NCI-H524 (cell line): ENCODE measurements at places on chromosomes 1 and 21.

DNA sequence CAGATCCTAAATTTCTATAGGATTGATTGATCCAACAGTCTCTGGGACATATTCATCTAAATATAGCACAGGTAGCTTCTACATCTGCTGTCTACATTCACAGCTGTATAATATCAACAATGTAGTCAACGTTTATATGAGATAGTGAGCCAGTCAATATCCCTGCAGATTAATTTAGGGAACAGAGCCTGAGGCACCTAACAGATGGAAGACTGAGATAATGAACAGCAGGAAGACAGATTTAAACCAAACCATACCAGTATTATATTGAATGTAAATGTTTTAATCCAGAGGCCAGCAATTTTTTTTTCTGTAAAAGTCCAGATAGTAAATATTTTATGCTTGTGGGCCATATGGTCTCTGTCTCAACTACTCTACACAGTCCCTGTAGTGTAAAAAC, 2072.4 kb downstream of the MRPL39 start:
- DNase-seq = peak; percentile 82

DNA sequence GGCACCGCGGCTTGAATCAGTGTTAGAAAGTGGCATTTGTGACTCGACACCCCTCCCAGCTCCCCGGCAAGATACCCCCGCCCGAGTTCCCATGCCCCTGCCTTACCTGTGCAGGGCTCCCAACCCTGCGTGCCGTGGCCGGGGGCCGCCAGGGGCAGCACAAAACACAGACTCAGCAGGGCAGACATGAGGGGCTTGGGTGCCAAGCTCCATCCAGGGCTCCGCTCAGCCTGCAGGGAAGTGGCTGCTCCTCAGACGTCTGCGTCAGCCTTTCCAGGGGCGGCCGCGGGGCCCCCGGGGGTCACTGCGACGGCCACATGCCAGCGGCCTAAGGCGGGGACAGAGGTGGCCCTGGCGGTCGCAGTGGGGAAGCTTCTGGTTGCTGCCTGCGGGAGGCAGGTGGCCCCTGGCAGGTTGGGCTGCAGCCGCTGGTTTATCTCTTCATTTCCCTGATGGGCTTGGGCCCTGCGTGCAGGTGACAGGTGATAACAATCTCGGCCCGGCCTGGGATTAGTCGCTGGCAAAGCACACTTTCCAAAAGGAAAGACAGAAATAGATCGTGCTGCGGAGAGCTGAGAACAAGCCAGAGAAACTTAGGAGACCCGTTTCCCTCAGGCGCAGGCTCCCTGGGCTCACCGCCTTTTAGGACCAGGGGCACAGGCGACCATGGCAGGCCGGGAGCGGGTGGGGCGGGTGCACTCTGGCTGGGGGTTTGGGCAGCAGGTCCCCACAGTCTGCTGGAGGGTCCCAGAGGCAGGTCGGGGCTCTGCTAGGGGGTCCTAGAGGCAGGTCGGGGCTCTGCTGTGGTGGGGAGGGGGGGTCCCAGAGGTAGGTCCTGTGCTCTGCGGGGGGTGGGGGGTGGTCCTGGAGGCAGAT, at the start of gene TSPEAR:
TSS of gene TSPEAR (minus strand) at position 246 of the 876 bp plus-strand sequence. CDS start at position 188, 58 bp downstream.
- DNase-seq = no peak

GRCh38 chr1:4137621-4138415, 237.7 kb upstream of the C1orf174 start:
- no peak for DNase-seq

DNA sequence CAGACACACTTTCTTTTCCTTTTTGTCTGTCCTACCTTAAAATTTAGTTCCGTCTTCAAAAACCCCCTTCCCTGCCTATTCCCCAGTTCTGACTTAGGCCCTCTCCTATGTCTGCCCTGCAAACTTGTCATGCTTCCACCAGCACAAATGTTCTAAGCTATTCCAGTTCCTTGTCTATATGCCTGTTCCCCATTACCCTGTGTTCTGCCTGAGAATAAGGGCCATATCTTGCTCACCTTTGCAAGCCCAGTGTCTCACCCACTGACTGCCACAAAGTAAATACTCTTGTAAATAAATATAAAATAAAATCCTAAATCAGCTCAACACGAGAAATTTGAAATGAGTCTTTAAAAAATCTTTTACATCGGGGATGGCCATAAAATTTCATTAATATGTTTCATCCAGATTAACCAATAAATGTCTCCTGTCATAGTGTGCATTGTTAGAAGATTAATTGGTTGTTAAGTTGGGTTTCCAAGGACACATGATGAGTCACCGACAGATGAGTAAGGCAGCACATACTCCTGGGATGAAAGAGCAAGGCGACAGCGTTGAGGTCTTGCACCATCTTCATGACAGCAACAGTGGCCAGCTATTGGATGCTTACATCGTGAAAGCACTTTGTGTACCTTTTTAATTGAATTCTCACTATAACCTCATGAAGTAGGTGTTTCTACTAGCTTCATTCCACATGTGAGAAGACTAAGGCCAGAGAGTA, 92.6 kb upstream of the NGF start:
- no peak for DNase-seq

DNA sequence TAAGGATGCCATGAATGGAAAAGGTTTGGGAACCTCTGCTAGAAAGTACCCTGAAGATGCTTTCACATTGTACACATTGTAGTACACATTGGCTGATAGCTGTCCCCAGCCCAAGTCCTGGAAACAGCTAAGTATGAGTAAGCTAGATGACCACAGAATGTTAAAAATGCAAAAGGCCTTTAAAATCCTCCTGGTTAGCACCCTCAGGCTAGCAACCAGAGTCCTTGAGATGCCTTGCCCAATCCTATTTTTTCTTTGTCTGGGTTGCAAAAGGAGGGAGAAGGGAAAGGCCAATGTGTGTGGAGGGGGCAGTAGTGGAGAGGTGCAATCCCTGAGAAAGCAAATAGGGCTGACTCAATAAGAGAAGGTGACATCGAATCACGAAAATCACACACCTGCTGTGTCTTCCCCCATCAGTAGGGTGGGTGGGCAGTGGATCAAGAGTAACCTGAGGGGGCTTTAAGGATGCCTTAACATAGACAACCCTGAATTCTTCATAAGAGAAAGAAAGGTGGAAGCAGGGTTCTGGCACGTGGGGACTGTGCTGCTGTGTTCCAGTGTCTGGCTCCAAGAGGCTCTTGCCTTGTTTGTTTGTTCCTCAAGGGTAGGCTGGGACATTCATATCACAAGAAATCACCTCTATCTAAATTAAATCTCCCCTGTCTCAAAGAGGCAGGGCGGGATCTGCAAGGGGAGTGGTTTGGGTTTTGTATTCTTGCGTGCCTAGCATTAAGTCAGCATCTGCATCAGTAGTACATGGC, 266.2 kb upstream of the PLXNA2 start:
- DNase-seq = no peak

GRCh38 chr1:70978623-70979022, 69.0 kb downstream of the PTGER3 start:
- DNase-seq = peak; percentile 22

GRCh38 chr1:221824025-221824424, 82.1 kb upstream of the DUSP10 start:
- no peak for DNase-seq

GRCh38 chr1:17903386-17903785, 148.3 kb downstream of the ACTL8 start:
- no peak for DNase-seq

DNA sequence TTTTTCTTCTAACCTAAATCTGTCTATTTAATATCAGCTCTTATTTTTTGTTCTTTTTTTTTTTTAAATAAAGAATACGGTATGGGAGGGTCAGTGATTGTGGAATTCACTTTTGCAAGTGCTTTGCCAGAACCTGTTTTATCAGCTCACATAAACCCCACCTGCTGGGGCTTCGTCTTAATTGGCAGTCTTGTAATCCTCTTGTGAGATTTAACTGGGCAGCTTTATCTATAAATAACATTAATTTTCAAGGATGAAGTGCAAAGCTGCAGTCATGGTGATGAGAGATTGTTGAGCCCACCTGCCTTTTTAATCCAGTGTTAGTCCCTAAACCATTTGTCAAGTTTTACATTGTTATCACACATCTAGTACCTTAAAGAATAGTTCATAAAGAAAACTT, 18.2 kb upstream of the PDC start:
- DNase-seq = peak; percentile 92

- no peak for DNase-seq
These were observed 144.3 kb downstream of the DNM3 start for GRCh38 chr1:171985639-171986038.

- DNase-seq = no peak
These were observed 91.1 kb upstream of the DSCAM start for GRCh38 chr21:40938078-40938477.

- no peak for DNase-seq
These were observed 21.9 kb downstream of the FASLG start for GRCh38 chr1:172680733-172681275.

DNA sequence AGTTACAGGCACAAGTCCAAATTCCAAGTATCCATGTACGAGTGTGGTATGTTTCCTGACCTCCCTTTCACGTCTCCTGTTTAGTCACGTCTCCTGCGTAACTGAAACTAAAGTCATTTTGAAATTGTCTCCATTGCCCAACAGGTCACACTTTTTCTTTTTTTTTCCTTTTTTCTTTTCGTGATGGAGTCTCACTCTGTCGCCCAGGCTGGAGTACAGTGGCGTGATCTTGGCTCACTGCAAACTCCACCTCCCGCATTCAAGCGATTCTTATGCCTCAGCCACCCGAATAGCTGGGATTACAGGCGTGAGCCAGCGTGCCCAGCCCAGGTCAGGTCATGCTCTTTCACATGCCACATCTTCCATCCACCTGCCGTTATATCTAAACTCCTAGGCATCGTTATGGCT, 38.2 kb downstream of the L1TD1 start:
- DNase-seq = no peak

GRCh38 chr1:7284839-7285435, 486.2 kb upstream of the VAMP3 start:
- no peak for DNase-seq

- DNase-seq = no peak
These were observed at the start of gene TMEM240 for GRCh38 chr1:1540090-1540817. Gene TMEM240, minus strand, starts transcription at chr1:1540624. Its CDS starts 278 bp downstream, at chr1:1540346.

- DNase-seq = peak; percentile 73
These were observed at the start of gene CROCC for GRCh38 chr1:16921391-16922185. Gene CROCC, plus strand, starts transcription at chr1:16921931. Its CDS starts 88 bp downstream, at chr1:16922019.

- no peak for DNase-seq
These were observed 633.3 kb downstream of the LMO4 start for GRCh38 chr1:87961992-87962391.

GRCh38 chr1:27873671-27874384, 1.5 kb downstream of the THEMIS2 start:
- no peak for DNase-seq

DNA sequence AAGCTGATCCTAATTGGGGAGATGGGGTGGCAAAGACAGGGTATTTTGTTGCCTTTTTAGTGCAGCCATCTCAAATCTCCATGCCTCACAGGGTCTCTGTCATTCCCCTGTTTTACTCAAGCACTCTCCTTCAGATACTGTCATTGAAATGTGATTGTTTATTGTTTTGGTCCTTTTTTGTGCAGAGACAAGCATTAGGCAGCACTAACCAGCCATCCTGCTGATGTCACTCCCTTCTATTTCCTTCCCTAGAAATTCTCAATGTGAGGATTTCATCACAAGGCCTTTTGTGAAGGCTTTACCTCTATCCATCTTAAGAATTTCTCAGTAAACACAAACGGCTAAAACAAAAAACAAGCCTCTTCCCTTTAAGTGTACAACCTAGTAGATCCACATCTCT, 34.7 kb downstream of the OR10J5 start:
- DNase-seq = no peak

GRCh38 chr21:28375708-28376385, 616.8 kb downstream of the LTN1 start:
- DNase-seq = no peak

DNA sequence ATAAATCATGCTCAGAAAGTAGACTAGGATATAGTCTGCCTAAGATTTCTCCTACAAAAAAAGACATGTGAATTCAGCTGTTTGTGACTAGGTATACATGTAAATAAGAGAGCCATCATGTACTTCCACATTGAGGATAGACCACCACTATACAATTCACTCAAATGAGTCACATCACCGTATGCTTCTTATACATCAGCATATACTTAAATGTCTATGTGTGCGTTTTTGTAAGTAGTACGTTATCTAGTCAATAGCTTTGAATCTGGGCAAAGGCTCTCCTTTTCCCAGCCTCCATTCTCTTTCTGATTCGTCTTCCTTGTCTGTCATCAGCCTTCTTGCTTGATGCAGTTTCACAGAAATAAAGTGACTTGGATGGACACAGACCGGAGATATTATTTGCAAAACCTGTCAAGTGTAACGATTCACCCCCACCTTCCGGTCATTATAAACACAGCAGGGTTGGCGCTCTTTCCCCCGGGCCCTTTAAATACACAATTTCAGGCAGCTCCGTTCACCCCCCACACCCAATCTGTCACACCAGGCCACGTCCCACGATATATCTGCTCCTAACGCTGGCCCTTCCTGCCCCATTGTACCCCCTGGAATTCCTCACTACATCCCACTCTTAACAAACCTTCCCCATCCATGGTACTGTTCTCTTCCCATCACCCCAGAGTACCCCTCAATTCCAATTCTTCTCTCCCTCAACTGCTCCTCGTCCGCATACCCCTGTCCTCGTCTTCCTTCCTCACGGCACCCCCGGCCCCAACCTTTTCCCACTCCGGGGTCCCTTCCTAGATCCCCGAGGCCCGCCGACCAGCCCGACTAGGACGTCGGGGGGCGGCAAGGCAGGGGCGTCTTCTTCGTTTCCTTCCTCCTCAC, 636 bp downstream of the VAMP4 start:
- DNase-seq = peak; percentile 22

DNA sequence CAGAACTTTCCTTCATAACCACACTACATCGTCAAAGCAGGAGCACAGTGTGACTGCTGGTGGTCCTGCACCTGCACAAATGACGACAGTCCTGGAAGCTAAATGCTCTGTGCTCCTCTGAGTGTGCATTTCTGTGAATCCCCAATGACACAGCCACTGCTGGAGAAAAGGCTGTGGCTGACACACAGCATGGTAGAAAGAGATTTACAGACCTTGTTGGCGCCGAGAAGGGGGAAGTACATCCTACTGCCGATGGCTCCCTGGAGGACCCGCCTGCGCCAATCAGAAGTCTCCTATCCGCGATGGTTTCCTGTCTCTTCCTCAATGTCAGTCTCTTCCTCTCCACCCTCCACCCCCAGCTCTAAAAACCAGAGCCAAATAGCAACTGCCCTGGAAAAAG, 115.4 kb upstream of the RAB4A start:
- DNase-seq = no peak

DNA sequence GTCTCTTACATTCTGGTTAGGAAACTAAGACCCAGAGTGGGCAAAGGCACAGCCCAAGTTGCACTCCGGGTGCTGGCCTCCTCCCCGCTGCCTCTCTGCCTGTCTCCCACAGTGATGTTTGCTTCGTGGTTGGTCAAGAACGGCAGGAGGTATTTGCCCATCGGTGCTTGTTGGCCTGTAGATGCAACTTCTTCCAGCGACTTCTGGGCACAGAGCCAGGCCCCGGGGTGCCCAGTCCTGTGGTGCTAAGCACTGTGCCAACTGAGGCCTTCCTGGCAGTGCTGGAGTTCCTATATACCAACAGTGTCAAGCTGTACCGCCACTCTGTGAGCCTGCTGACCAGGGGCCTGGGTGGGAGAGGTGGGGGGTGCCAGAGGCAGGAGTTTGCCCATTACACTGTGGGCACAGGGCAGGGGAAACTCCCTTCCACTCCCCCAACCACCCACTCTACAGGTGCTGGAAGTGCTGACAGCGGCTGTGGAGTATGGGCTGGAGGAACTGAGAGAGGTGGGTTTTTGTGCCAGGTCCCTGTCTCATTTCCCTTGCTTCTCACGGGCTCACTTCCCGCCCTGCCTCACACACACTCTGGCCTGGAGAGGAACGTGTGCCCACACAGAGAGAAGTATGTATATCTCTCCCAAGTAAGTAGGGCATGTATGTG, 1.9 kb downstream of the BTBD19 start:
- DNase-seq = no peak

- no peak for DNase-seq
These were observed 26.7 kb upstream of the C8B start for GRCh38 chr1:56992318-56993125.

- peak; percentile 44 for DNase-seq
These were observed 19.2 kb downstream of the SLC19A2 start for GRCh38 chr1:169466259-169467230.
